ENCODE measurements at places on chromosomes 2 and 18.

- no peak for DNase-seq
These were observed 182.1 kb downstream of the PARD3B start for GRCh38 chr2:204727368-204727767.

GRCh38 chr2:6186332-6187151, 494.4 kb downstream of the SOX11 start:
- no peak for DNase-seq

DNA sequence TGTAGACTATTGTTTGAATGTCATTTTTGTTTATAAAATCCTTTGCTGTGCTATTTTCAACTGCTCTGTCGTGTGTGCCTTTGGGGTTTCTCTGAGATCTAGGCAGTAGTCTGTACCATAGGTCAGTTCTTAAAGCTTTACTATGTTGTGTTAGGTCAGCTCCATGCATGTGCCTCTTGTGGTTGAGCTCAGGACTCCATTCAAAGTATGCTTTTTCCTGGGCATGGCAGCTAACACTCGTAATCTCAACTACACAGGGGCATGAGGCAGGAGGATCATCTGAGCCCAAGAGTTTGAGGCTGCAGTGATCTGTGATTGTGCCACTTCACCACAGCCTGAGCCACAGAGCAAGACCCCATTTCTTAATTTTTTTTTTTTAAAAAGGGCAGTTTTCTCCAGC, 174.4 kb upstream of the SPHKAP start:
- no peak for DNase-seq

DNA sequence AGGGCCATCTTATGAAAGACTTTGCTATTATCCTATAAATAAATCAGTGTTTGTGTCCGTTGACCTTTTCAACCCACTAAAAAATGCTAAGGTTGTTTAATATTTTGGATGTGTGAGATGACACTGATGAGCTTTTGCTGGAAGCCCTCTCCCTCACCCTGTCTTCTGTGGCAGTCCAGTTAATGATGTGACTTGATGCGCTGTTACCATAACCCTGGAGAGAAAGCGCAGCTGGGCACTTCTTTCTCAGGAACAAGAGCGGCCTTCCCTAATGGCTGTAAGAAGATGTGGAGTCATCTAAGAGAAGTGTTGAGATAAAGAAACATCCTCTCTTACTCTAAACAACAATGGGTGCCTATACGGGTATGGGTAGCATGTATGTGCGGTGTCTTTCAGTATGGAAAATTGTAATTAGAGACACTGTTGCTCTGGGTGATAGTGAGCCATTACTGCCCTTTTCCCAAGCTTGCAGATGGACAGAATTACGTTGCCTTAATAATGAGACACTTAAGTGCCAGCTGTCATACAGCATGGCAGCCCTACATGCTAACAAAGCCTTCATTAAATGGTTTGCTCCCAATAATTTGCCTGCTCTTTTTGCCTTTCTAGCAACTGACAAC, 165.6 kb upstream of the NABP1 start:
- DNase-seq: no peak

GRCh38 chr2:156116113-156116512, 216.4 kb downstream of the NR4A2 start:
- DNase-seq: no peak

- DNase-seq: no peak
These were observed 78.5 kb downstream of the PPP1R1C start for GRCh38 chr2:182064019-182064778.

All from activated naive CD4-positive, alpha-beta T cell treated with anti-CD3 and anti-CD28 coated beads, Interleukin-2, amount 10 ng/mL, durations not matched to agents 7 days and 5 days (primary cell).